ENCODE measurements at places on chromosomes 6 and 20.

DNA sequence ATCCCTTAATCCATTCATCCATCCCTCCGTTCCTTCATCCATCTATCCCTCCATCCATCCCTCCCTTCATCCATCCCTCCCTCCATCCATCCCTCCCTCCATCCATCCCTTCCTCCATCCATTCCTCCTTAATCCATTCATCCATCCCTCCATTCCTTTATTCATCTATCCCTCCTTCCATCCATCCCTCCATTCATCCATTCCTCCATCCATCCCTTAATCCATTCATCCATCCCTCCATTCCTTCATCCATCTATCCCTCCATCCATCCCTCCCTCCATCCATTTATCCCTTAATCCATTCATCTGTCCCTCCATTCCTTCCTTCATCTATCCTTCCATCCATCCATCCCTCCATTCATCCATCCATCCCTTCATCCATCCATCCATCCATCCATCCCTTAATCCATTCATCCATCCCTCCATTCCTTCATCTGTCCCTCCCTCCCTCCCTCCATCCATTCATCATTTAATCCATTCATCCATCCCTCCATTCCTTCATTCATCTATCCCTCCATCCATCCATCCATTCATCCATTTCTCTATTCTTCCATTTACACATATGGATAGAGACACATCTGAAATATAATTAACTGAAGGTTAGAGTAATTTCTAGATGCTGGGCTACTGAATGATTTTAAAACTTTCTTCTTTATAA is 100.9 kb downstream of the TSHZ2 start:
- DNase-seq: no peak

GRCh38 chr6:147381712-147382111 is 126.8 kb upstream of the SAMD5 start:
- no peak for DNase-seq

GRCh38 chr6:95413789-95414188 is 163.5 kb upstream of the MANEA start:
- DNase-seq: no peak

DNA sequence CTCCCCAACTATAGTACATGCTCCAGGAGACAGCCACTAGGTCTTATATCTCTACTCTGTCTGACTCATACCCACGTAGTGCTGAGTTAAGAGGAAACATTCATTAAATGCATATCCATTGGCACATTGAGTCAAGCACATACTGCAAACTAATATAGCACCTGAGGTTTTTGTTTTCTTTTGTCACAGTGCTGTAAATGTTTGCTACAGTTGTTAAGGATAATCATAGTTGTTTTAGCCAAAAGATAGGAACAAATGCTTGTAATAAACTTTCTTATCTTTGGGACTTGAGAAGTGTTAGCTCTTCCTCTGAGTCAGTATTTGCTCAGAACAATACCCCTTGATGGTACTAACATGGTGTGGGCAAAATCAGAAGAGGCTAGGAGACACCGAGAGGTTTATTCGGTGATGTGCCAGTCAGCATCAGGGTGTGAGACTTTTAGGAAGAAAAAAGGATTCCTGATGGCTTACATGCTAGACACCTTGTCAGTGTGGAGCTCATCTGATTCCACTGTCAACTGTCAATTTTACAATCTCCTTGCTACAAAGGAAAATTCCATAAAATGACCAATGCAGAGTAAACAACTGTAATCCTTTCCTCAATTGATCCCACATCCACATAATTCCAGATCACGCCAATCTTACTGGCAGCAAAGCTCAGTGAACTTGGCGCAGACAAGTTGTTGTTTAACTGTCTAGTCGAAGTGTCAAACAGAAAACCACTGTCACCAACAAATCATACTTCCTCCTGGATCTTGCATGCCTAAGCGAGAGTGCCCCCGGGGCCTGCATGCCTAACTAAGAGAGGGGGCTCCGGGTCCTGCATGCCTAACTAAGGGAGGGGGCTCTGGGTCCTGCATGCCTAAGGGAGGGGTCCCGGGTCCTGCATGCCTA is 36.1 kb downstream of the ELOVL2 start:
- DNase-seq: no peak

Measured in right kidney (tissue), 9 donors.